ENCODE measurements at places on chromosomes 7 and 10.
A peak's percentile ranks its signal among the peaks of the same experiment; 100 is the strongest.

DNA sequence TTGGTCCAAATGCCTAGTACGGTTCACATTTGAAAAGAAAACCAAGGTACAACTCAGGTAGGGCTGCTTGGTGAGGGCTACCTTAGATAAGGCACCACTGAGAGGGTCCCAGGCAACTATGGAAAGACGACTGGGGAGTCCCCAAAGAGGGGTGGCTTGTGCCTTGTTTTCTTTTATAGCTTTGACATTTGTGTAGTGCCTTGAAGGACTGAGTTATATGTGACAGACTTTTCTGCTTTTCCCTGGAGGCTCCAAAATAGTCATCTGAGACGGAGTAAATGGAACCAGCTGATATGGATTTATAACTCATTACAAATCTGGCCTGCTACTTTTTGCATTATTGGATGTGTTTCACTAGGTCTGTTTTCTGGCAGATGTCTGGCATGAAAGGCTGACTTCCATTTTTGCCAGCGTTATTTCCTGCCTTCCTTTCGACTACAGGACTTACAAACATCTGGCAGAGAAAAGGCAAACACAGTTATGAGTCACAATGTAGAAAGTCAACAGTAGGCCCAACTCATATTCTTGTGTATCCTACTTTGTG lies 88.2 kb upstream of the IMMP2L start:
- DNase-seq: no peak

GRCh38 chr10:119772334-119772733 lies 46.5 kb downstream of the INPP5F start:
- DNase-seq: no peak

DNA sequence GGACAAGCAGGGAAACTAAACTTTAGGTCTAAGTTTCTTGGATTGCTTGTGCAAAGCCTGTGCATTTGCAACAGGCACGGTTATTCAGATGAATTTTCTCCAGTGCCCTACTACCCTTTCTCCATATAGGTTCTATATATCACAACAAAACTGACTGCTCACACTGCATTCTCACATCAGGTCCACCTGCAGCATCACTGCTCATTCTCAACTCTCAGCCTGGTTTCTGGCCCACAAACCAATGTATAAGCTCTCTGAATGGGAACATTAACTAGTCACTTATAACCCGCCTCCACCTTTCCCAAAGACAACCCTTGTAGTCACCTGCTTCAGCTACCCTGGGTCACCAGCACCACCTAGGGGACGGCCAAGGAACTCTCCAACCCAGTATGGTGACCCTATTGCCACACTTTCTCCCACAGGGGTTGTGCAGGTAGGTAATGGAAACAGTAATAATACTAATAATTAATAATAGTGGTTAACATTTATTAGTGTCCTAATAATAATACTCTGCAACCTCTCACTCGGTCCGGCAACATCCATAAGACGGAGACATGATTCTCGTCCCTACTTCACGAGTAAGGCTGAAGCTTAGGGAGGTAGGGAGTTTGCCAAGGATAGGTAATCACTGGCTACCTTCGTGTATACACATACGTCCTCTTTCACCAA lies 97.3 kb downstream of the CLEC2L start:
- peak; percentile 82 for DNase-seq

DNA sequence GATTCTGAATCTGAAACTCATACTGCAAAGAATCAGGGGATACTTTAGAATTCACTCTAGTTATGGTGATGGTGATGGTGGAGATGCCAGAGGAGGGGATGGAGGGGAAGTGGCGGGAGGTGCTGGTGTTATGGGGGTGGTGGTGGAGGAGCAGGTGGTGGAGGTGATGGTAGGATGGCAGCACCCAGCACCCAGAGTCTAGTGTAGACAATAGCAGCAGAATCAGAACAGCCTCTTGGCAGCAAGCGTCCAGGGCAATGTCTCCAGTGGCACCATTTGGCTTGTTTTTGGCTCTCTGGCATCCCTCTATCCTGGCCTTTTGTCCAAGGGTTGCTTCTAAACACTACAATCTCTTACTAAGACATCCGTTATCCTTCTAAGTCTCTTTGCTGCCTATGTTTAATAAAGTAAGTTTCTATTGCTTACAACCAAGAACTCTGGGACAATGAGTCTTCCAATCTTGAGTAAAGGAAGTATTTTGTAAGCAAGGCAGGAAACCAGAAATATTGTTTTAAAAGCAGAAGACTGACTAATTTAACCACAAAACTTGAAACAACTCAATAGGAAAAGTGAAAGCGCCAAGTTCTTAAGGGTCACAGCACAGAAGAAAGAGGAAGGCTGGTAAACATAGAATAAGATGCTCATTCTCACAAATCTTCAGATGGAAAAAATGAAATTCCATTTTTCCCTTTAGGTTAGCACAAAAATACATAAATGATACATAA lies 42.4 kb upstream of the GDF10 start:
- no peak for DNase-seq

DNA sequence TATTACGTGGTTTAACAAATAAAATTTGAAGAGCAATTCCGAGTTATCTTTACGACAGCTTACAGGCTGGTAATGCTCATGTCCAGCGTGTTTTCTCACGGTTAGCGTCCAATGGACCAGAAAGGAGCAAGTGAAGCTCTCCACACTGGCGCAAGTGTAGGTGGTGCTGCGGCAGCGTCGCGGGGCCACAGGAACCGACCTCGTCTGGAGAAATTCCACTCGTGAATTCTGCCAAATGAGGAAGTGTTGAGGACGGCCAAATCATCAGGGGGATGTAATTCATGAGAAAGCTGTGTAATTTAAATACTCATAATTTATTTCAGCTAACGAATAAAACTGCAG lies 350 bp upstream of the ZNF37A start:
- DNase-seq: no peak

DNA sequence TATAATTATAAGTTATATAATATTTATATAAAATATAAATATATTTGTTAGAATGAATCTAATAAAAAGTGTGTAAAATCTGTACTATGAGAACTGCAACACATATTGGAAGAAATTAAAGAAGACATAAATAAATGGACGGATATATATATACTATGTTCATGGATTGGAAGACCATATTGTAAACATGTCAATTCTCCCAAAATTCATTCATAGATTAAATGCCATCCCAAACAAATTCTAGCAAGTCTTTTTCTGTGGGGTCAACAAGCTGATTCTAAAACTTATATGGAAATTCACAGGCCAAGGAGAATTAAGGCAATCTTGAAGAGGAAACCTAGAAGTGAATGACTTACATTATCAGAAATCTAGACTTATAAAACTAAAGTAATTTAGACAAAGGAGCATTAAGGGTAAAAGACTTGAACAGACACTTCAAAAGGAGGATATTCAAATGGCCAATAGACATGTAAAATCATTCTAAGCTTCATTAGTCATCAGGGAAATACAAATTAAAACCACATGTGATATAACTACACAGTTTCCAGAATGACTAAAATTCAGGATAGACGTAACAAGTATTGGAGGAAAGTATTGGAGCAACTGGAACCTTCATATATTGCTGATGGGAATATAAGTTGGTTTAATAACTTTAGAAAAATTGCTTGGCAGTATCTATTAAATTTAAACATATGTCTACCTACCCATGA lies 225.9 kb downstream of the EMX2 start:
- no peak for DNase-seq

- no peak for DNase-seq
Observed at GRCh38 chr10:88433565-88434186, 149.4 kb downstream of the RNLS start.

- peak; percentile 89 for DNase-seq
Observed at GRCh38 chr10:128150045-128150493, 23.8 kb upstream of the MKI67 start.

GRCh38 chr10:113859261-113859660 lies 4.8 kb downstream of the NHLRC2 start:
- no peak for DNase-seq

- peak; percentile 60 for DNase-seq
Observed at GRCh38 chr7:12715372-12716133, 28.1 kb downstream of the ARL4A start.

GRCh38 chr10:74681917-74682627 lies 144.3 kb upstream of the KAT6B start:
- DNase-seq: no peak

GRCh38 chr10:43749145-43749576 lies 100.5 kb upstream of the ZNF32 start:
- no peak for DNase-seq

DNA sequence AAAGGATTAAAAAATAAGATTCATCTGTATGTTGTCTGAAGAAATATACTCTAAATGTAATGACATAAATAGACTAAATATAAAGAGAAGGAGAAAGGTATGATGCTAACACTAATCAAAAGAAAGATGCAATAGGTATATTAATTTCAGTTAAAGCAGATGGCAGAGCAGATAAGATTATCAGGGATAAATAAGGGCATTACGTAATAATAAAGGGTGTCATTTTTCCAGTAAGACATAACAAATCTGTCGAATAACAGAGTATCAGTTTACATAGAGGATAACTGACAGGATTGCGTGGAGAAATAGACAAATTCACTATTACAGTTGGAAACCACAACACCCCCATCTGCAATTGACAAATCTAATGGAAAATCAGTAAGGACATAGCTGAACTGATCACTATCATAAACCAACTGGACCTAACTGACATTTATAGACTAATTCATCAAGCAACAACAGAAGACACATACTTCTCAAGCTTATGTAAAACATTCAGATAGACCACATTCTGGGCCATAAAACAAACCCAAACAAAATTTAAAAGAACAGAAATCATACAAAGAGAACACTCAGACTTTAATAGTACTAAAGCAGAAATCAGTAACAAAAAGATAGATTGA lies 384.1 kb upstream of the COBL start:
- DNase-seq: no peak

DNA sequence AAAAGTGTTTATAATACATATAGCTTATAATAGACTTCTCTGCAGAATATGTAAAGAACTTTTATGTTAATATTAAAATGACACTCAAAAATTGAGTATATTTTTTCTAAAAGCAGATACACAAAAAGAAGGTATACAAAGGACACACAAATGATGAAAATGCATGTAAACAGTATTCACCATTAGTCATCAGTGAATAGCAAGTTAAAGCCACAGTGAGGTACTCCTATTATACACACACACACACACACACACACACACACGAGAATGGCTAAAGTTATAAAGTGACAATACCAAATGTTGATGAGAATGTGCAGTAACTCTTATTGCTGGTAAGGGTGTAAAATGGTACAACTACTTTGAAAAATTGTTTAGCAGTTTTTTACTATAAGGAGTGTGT lies 92.9 kb downstream of the ITGB1 start:
- DNase-seq: no peak

DNA sequence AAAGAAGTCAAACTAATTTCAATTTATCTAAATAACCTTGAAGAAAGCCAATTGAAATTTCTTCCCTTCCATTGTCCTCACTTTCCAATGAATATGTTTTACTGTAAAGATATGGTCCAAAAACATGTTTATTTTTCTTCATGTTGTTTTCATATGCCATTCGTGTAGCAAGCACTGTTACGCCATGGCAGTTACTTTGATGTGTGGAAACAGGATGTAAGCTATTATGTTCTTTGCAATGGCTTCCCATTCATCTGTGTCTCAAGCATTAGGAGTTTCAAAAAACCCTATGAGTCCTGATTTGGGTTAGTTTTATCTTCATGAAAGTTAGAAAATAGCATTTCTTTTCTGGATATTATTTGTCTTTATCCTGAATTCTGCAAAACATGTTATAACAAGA lies 31.0 kb downstream of the GPR141 start:
- DNase-seq: no peak

- DNase-seq: no peak
Observed at GRCh38 chr10:46550076-46550790, 6.2 kb downstream of the GPRIN2 start.

GRCh38 chr7:15845868-15846267 lies 159.4 kb upstream of the MEOX2 start:
- no peak for DNase-seq

GRCh38 chr10:38094927-38095574 lies 914 bp downstream of the ZNF37A start:
- peak; percentile 14 for DNase-seq

- DNase-seq: no peak
Observed at GRCh38 chr7:54689394-54690049, 69.5 kb downstream of the SEC61G start.

- DNase-seq: peak; percentile 62
Observed at GRCh38 chr10:100969187-100970075, at the start of gene SEMA4G. TSS of gene SEMA4G (plus strand) at chr10:100969504. CDS start at chr10:100972913, 3,409 bp downstream.

DNA sequence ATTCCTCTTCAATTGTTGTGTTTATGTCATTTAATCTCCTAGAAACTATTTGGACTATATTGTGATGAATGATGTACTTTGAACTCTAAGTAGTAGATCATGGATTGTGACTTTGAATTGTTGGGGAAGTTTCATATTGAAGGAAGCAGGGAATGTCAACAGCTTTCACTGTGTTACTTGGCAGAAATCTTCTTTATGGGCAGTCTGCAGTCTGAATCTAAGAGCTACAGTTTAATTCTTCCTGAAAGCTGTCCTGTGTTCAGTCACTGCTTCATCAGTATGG lies 91.6 kb downstream of the PPP1R9A start:
- DNase-seq: no peak

GRCh38 chr10:97371696-97372095 lies 29.4 kb downstream of the RRP12 start:
- DNase-seq: no peak

DNA sequence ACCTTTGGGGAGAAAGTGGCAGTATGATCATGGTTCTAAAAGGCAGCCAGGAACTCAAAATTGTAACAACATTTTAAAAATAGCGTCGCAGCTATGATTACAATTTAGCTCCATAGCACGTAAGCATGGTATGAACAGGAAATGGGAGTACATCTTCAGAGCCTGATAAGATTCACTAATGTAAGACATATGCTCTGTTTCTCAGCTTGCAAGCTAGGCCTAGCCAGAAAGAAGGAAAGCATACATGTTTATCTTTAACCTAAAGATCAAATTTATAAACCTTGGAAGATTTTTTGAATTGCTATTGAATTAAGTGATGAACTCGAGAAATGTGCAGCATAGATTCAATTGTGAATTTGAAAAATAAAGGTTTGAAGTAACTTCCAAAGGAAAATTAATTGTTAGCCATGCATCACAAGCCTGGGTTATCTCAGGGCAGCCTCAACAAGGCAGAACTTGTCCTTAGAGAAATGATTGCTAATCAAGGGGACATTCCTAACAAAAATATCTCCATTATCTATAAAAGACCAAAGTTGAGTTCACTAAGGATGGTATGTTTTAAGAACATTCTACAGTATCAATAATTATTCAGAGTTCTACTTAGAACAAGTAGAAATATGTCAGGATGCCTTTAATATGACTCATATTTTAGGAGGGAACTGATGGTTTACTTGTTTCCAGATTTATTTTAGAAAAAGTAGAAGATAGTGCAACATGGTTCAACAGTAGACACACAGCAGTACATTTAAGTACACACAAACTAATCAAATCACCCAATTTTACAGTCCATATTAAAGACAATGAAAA lies 38.8 kb upstream of the SEPTIN7 start:
- no peak for DNase-seq

- no peak for DNase-seq
Observed at GRCh38 chr10:64731016-64731415, 1209.8 kb downstream of the REEP3 start.

DNA sequence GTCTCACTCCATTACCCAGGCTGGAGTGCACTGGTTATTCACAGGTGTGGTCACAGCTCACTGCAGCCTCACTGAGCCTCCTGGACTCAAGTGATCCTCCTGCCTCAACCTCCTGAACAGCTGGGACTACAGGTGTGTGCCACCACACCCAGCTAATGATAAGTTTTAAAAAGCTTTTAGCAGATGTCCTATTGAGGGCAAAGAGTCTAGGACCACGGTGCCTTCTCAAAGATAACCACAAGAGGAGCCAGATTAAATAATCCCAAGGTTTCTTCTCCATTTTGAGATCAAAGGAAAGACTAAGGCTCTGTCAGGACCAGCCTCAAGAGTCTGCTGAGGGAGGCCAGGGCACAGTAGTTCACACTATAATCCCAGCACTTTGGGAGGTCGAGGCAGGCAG lies 4.7 kb downstream of the ATP5MF start:
- no peak for DNase-seq
